ENCODE measurements at places on chromosomes 1 and 21. TPM values are rescaled to one million over a fixed set of nuclear protein-coding genes. Genes with fewer than 3 reads are reported as not detected.

DNA sequence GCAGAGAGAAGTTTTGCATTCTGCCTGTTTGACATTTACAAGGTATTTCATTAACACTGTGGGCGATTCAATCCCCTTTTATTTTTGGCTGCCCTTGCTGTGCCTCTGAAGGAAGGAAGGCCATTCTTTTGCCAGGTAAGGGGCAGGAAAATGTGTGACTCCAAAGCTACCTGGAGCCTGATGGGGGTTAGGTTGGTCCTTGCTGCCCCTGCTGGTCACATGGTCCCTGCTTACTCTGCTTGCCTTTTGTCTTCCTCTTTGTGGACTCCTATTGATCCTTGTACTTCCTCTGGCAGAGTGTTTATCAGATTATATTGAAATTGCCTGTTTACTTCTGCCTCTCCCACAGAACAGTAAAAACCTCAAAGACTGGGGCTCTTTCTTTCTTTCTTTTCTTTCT, 65.7 kb downstream of the ST6GALNAC3 start:
- no peaks in the 10 kb centered on the region for H3K27me3 ChIP-seq
- DNase-seq = no peak
- peaks cover 11% of the 10 kb centered on the region for H3K4me1 ChIP-seq
- H3K4me3 ChIP-seq = no peak overlapping the region

DNA sequence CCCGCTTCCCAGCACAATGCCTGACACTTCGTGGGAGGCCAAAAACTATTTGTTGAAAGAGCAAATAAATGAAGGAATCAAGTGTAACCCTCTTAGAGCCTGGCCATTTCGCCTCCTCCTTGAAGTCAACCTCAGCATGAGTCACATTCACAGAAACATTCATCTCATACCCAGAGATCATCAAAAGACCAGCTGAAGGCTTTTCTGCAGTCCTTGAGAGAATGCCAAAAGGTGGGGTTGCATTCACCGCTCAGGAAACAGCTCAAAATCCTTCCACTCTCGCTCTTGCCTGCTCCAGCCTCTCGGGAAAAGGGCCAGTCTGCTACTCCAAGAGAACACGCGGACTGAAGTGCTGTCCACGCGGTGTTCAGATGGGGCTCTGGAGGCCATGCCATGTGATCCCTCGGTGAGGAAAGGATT, 90.0 kb downstream of the VWA5B1 start:
- H3K4me3 ChIP-seq = no peak overlapping the region
- H3K27ac ChIP-seq = no peak overlapping the region
- DNase-seq = no peak
- H3K27me3 ChIP-seq = no peaks in the 10 kb centered on the region
- H3K4me1 ChIP-seq = no peaks in the 10 kb centered on the region
- H3K36me3 ChIP-seq = no peaks in the 10 kb centered on the region

- H3K27me3 ChIP-seq = peaks cover 7% of the 10 kb centered on the region
- H3K4me1 ChIP-seq = no peaks in the 10 kb centered on the region
- no peak for DNase-seq
- H3K36me3 ChIP-seq = no peaks in the 10 kb centered on the region
- no peak overlapping the region for H3K4me3 ChIP-seq
- H3K27ac ChIP-seq = no peak overlapping the region
Measured at GRCh38 chr21:42351626-42352440, 1.0 kb upstream of the TFF2 start.

DNA sequence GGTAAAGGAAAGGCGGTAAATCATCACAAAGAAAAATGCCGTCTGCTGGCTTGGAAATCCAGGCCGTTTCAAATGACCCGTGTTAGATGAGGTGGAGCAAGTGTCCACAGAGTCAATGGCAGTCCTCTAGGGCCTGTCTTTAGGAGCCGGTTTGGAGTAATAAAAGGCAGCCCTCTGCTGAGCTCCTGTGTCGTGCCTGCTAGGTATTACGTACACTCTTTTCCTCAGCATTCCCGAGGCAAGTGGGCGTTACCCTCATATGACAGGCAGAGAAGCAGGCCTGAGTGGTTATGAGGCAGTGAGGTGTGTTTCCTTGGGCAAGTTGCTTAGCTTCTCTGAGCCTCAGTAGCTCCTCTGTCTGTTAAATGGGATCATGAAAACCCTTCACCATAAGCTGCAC, 7.7 kb downstream of the NENF start:
- DNase-seq = no peak
- no peaks in the 10 kb centered on the region for H3K27me3 ChIP-seq
- H3K27ac ChIP-seq = no peak overlapping the region
- peaks cover 3% of the 10 kb centered on the region for H3K36me3 ChIP-seq

GRCh38 chr1:46757956-46758528, 39.1 kb upstream of the EFCAB14 start:
- no peaks in the 10 kb centered on the region for H3K27me3 ChIP-seq
- H3K4me1 ChIP-seq = no peaks in the 10 kb centered on the region
- H3K36me3 ChIP-seq = no peaks in the 10 kb centered on the region
- no peak overlapping the region for H3K4me3 ChIP-seq
- DNase-seq = no peak

GRCh38 chr1:220655961-220656740, 34.0 kb upstream of the C1orf115 start:
- no peaks in the 10 kb centered on the region for H3K36me3 ChIP-seq
- H3K4me1 ChIP-seq = no peaks in the 10 kb centered on the region
- DNase-seq = no peak
- no peaks in the 10 kb centered on the region for H3K27me3 ChIP-seq

GRCh38 chr1:223678841-223679240, 13.3 kb upstream of the CAPN8 start:
- H3K27me3 ChIP-seq = no peaks in the 10 kb centered on the region
- H3K27ac ChIP-seq = no peak overlapping the region
- H3K4me3 ChIP-seq = no peak overlapping the region
- no peak for DNase-seq
- H3K4me1 ChIP-seq = no peaks in the 10 kb centered on the region

DNA sequence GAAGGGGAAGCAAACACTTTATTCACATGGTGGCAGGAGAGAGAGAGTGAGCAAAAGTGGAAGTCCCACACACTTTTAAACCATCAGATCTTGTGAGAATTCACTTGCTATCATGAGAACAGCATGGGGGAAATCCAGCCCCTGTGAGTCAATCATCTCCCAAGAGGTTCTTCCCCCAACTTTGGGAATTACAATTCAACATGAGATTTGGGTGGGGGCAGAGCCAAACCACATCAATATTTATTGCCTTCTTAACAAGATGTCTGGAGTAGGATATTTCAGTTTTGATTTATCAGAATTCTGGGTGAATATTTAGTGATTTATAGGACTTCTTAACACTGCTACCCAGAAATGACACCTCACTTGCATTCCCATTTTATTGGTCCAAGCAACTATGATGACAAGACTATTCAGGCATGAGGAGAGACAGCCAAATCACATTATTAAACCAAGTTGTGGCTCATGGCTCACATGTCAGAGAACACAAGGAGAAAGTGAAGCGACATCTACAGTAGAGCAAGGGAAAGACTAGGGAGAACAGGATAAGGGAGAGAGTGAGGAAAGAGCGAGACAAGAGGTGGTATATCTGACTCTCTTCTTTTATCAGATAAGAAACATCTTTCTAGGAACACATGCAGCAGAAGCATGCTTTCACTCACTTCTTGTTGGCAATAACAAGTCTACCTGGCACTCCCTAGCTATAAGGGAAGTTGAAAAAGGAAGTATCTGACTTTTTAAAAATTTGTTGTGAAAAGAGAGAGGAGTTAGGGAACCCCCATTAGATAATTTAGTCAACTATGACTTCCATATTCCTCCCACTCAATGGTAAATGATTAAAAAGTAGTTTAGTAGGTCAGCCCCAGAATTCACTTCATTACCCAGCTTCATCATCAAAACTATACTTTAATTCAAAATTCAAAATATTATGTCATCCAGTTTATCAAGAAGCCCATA, 36.6 kb upstream of the PTPRC start:
- H3K27ac ChIP-seq = no peak overlapping the region
- no peaks in the 10 kb centered on the region for H3K27me3 ChIP-seq
- DNase-seq = no peak
- H3K4me1 ChIP-seq = peaks cover 9% of the 10 kb centered on the region
- no peaks in the 10 kb centered on the region for H3K36me3 ChIP-seq
- H3K4me3 ChIP-seq = no peak overlapping the region

- no peaks in the 10 kb centered on the region for H3K27me3 ChIP-seq
- H3K4me3 ChIP-seq = no peak overlapping the region
- no peaks in the 10 kb centered on the region for H3K36me3 ChIP-seq
- DNase-seq = no peak
- no peaks in the 10 kb centered on the region for H3K4me1 ChIP-seq
- H3K27ac ChIP-seq = no peak overlapping the region
Measured at GRCh38 chr1:31224068-31224467, 15.6 kb downstream of the NKAIN1 start.

- no peak overlapping the region for H3K4me3 ChIP-seq
- H3K27me3 ChIP-seq = no peaks in the 10 kb centered on the region
- no peak overlapping the region for H3K27ac ChIP-seq
- H3K4me1 ChIP-seq = no peaks in the 10 kb centered on the region
- peaks cover 44% of the 10 kb centered on the region for H3K36me3 ChIP-seq
- no peak for DNase-seq
Measured at GRCh38 chr1:248810000-248810726, 15.6 kb downstream of the SH3BP5L start.

GRCh38 chr1:212034516-212035122, 738 bp downstream of the INTS7 start:
- peaks cover 60% of the 10 kb centered on the region for H3K4me1 ChIP-seq
- H3K27me3 ChIP-seq = no peaks in the 10 kb centered on the region
- H3K4me3 ChIP-seq = peak overlapping the region; percentile 61
- DNase-seq = no peak
- no peaks in the 10 kb centered on the region for H3K36me3 ChIP-seq

- DNase-seq = peak; percentile 39
- no peaks in the 10 kb centered on the region for H3K27me3 ChIP-seq
- peak overlapping the region; percentile 98 for H3K4me3 ChIP-seq
Measured at GRCh38 chr1:151612501-151613281, 841 bp downstream of the SNX27 start.

GRCh38 chr1:156371553-156372264, 2.7 kb downstream of the RHBG start:
- no peak overlapping the region for H3K4me3 ChIP-seq
- DNase-seq = peak; percentile 83
- H3K27me3 ChIP-seq = no peaks in the 10 kb centered on the region
- no peak overlapping the region for H3K27ac ChIP-seq

EPHX1 gene
- 116 TPM for total RNA-seq

CAPN8 gene
- total RNA-seq = 87.9 TPM

FAM72D gene
- total RNA-seq = 0.41 TPM

SLC2A5 gene
- 1.4 TPM for total RNA-seq

TDRD5 gene
- 0.16 TPM for total RNA-seq

MAN1C1 gene
- 15.3 TPM for total RNA-seq

All from left lung (tissue), 14 donors.